ENCODE measurements at places on chromosomes 3 and 15.

DNA sequence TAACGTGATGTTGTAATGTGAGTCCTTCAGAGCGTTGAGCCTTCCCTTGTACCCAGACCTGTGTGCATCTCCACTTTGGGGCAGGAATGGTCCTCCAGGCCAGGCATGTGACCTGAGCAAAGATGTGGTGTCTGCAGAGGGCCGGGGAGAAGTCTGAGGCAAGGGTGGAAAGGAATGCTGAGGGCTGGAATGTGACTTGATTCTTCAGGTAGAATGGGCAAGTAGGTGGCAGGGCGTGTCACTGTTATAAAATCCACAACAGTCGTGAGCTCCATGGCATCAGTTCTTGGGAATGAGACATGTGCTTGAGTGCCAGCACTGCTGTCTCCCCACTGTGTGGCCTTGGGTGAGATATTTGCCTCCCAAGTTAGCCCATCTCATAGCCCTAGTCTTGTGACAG is 24.0 kb upstream of the BSN start:
- no peak for DNase-seq

DNA sequence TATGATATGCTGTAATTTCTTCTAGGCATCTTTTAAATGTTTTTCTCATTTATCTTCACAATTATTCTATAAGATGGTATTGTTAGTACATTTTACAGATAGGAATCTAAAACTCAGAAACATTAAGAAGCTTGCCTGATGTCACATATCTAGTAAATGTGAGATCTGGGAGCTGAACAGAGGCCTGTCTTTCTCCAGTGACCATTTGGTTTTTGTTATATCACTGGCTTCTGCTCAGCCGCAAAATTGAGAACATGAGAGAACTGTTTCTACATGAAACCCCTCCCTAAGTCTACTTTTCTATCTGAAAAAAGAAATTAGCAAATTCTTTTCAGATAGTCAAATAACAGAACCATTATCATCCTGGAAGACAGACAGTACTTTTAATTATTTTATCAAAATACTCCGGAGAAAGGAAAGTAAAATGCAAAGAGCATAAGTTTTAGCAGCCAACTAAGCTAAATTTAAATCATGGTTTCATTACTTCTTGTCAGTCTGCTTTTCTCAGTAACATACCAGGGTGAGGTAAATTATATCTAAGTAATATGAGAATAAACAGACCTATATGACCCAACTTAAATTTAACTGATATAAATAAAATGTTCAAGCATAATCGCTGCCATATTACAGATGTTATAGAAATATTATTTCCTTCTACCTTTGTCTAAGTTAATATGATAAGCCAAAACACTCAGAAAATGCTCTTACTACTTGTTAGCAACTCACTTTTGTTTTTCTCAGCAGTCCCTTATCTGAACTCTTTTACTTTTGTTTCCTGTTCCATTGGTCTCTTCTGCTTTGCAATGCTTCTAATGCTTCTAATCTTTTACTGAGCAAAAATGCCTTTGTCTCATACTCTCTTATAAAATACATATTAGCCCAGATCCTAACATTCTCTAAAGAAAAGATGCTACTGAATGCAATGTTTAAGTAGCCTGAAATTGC is 68.0 kb upstream of the MBNL1 start:
- no peak for DNase-seq

DNA sequence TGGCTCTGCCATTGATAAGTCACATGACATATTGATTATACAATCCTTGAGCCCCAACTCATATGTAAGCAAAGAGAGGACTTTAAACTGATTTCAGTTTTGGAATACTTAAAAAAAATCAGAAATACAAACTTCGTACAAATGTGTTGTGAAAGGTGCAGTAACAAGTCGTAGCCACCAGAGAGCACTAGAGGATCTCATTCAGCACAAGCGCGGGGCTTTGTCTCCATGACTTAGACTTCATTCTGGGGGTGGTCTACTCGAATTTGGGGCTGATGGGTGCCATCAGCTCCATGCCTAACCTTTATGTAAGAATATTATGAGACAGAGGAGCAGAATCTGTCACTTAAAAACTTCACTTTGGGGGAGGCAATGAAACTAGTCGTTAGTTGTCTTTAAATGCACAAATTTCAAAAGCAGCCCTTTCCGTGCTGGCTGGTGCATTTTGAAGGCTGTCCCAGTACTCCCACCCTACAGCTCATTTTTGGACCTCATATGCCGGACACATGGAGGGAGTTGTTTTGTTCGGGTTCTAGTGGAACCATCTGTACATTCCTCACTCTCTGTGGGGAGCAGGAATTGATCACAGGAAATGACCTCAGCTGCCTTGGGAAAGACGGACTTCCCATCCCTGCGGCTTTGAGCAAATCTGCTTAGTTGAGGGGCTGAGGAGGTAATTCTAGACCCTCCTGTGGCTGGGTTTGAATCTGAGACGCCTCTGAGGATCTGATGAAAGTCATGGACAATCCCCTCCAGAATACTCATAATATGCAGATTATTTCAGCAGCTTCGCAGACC is 27.5 kb upstream of the MASP1 start:
- DNase-seq, result peak; percentile 40

- no peak for DNase-seq
Measured at GRCh38 chr3:146605106-146605505, at the start of gene PLSCR5. Gene PLSCR5, minus strand, starts transcription at chr3:146605346. Its CDS starts 134 bp downstream, at chr3:146605212.

DNA sequence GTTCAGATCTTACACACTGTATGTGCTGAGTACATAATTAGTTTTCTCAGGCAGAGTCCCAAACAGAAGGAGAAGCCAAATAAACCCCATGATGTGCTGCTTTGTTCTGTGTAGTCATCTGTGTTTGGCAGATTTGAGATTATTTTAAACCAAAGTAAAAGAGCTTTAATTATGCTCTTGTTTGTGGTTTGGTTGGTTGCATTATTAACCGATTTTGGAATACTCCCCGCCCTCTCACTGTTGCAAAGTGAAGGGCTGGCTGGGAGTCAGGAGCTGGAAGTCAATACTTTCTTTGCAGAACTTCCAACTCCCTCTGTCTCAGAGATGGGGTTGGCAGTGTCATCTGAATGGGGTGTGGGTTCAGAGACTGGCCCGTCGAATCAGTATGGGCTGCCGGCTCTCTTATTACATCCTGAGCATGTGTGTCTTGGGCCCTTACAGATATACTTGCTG is 34.4 kb downstream of the SLCO3A1 start:
- DNase-seq, result no peak

GRCh38 chr3:179826247-179826637 is 173.4 kb downstream of the USP13 start:
- DNase-seq, result no peak

GRCh38 chr3:187211532-187212195 is 14.4 kb downstream of the RTP1 start:
- no peak for DNase-seq

GRCh38 chr15:36888011-36888992 is 212.0 kb downstream of the MEIS2 start:
- no peak for DNase-seq
